ENCODE measurements at places on chromosomes 11 and 22. TPM values are rescaled to one million over a fixed set of nuclear protein-coding genes. Genes with fewer than 3 reads are reported as not detected.

DNA sequence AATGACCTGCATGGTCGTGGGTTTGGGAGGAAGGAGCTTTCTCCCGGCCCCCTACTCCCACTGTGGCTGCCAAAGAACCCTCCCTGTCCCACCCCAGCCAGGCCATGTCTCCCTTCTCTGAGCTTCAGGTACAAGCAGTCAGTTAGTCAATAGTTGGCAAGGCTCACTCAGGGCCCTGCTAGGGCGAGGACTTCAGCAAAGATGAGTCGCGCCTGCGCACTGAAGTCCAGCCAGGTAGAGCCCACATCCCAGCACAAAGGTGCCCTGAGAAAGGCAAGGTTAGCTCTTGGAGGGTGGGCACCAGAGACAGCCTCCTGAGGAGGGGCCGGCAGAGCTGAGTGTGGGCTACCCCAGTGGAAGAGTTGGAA, 11.1 kb downstream of the C11orf86 start:
- no peaks in the 10 kb centered on the region for H3K36me3 ChIP-seq
- no peak for DNase-seq
- H3K27me3 ChIP-seq: no peaks in the 10 kb centered on the region
- H3K27ac ChIP-seq: no peak overlapping the region
- H3K4me1 ChIP-seq: peaks cover 5% of the 10 kb centered on the region

Gene DBX1
- total RNA-seq: not detected

Gene OR51E2
- total RNA-seq: not detected

GRCh38 chr11:12090061-12090591, 20.3 kb upstream of the MICAL2 start:
- peaks cover 35% of the 10 kb centered on the region for H3K4me1 ChIP-seq
- no peak for DNase-seq
- H3K36me3 ChIP-seq: no peaks in the 10 kb centered on the region
- H3K27ac ChIP-seq: peak overlapping the region; percentile 85
- H3K4me3 ChIP-seq: no peak overlapping the region

DNA sequence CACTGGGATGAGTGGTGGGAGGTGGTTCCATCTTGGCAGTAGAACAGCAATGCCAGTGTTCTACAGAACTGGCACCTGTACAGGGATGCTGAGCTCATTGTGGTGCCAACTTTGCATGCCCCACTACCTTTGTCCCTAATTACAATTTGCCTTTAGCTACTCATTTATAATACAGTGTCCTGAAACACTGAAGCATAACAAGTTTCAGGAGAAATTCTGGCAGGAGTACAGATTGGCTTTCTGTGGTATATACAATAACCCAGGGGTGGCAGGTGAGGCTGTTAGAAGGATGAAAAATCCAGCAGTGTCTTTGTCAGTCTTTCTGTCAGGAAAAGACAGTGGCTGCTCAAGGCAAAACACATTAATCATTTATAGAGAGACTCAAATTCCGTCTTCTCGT, 240.3 kb downstream of the FAM76B start:
- no peaks in the 10 kb centered on the region for H3K27me3 ChIP-seq
- H3K27ac ChIP-seq: no peak overlapping the region
- H3K36me3 ChIP-seq: no peaks in the 10 kb centered on the region
- no peaks in the 10 kb centered on the region for H3K4me1 ChIP-seq
- H3K4me3 ChIP-seq: no peak overlapping the region
- DNase-seq: no peak

- no peak overlapping the region for H3K4me3 ChIP-seq
- H3K27ac ChIP-seq: no peak overlapping the region
- peaks cover 7% of the 10 kb centered on the region for H3K36me3 ChIP-seq
- H3K27me3 ChIP-seq: no peaks in the 10 kb centered on the region
- no peak for DNase-seq
Measured at GRCh38 chr11:6402061-6402470, 11.8 kb downstream of the SMPD1 start.

- no peak overlapping the region for H3K27ac ChIP-seq
- peaks cover 12% of the 10 kb centered on the region for H3K4me1 ChIP-seq
- no peaks in the 10 kb centered on the region for H3K36me3 ChIP-seq
- no peaks in the 10 kb centered on the region for H3K27me3 ChIP-seq
- no peak for DNase-seq
- H3K4me3 ChIP-seq: no peak overlapping the region
Measured at GRCh38 chr11:123178186-123178585, 16.9 kb downstream of the CLMP start.

DNA sequence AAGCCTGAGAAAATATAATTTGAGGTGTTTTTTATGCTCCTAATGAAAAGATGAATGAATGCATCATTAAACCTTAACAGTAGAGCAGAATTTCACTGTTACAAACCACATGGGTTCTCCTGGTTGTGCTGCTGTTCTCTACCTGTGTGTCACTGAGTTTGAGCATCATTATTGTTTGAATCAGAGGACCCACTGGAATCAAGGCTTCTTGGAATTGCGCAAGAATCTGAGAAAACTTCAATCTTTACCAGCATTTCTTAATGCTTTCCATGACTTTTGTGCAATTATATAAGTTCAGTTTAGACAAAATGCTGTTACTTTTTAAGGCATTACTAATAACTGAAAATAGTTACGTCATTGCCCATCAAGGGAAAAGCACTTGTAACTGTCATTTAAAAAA, 18.8 kb upstream of the RBX1 start:
- H3K4me3 ChIP-seq: no peak overlapping the region
- no peak for DNase-seq
- H3K4me1 ChIP-seq: no peaks in the 10 kb centered on the region

DNA sequence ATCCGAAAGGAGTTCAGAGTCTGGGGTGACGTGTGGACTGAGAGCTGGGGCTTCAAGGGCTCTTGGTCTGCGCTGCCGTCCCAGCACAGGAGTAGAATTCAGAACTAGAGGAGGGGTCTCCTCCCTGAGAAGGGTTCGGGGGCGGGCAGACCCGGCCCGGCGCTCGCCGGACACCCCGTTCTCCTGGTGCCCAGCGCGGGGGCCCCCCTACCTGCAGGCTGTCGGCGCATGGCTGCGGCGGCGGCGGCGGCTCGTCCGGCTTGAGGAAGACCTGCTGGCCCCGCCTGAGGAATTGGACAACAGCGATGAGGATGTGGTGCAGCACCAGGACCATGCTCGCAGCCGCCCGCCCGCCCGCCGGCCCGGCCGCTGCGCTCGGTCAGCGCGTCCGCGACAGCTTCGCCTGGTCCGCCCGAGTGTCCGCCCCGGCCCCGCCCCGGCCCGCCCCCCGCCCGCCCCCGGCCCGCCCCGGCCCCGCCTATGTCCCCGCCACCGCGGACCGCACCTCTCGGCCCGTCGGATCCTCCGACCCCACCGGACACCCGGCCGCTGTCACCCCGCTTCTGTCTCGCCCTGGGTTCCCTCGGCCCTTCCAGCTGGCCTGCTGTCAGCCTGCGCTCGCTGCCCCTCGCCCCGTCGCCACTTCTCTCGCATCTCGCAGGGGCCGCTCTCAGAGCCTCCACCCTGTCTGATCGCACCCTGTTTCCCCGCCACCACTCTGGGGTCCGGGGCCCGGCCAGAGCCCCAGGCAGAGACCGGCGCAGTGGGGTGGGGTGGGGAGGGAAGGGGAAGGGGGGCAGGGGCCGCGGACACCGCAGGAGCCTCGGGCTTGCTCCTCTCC, 32.0 kb downstream of the PDE2A start:
- H3K4me1 ChIP-seq: peaks cover 21% of the 10 kb centered on the region
- H3K36me3 ChIP-seq: no peaks in the 10 kb centered on the region
- H3K27ac ChIP-seq: no peak overlapping the region
- no peak for DNase-seq
- H3K4me3 ChIP-seq: peak overlapping the region; percentile 33

- no peaks in the 10 kb centered on the region for H3K27me3 ChIP-seq
- H3K4me1 ChIP-seq: peaks cover 11% of the 10 kb centered on the region
- no peaks in the 10 kb centered on the region for H3K36me3 ChIP-seq
Measured at GRCh38 chr11:121626507-121626875, 173.7 kb upstream of the SORL1-AS1 start.

Gene MMP1
- total RNA-seq: 9.5 TPM

DNA sequence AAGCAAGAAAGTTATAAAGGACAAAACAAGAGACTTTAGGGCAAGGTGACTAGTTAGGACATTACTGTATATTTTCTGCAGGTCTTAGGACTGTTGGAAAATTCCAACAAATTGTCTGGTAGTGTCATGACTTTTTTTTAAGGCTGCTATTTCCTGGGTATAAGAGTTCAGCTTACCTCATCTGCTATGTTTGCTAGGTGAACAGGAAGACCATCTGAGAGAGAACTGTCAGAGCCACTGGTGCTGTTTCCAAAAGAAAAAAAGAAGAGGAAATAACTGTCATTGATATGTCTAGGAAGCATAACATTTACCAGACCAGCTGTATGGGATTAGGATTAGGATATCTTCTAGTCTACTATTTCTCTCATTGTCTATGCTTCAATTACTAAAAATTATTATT, 26.3 kb upstream of the MTCH2 start:
- H3K4me1 ChIP-seq: no peaks in the 10 kb centered on the region
- no peaks in the 10 kb centered on the region for H3K27me3 ChIP-seq
- no peak overlapping the region for H3K27ac ChIP-seq
- DNase-seq: no peak
- H3K4me3 ChIP-seq: no peak overlapping the region

- H3K4me1 ChIP-seq: no peaks in the 10 kb centered on the region
- DNase-seq: peak; percentile 84
- H3K36me3 ChIP-seq: peaks cover 5% of the 10 kb centered on the region
- no peak within 1 kb of the TSS for H3K27ac ChIP-seq
- H3K4me3 ChIP-seq: no peak within 1 kb of the TSS
Measured at GRCh38 chr11:64759722-64760719, at the start of gene PYGM. TSS of gene PYGM (minus strand) at chr11:64759974. CDS start at chr11:64759898, 76 bp downstream.

GRCh38 chr22:38032681-38033521, 24.3 kb upstream of the PICK1 start:
- H3K27ac ChIP-seq: peak overlapping the region; percentile 72
- H3K36me3 ChIP-seq: no peaks in the 10 kb centered on the region
- H3K4me3 ChIP-seq: no peak overlapping the region
- peaks cover 18% of the 10 kb centered on the region for H3K4me1 ChIP-seq
- H3K27me3 ChIP-seq: no peaks in the 10 kb centered on the region
- DNase-seq: peak; percentile 43

Gene B3GAT3
- total RNA-seq: 46.2 TPM

- no peak overlapping the region for H3K4me3 ChIP-seq
- H3K27ac ChIP-seq: no peak overlapping the region
- H3K36me3 ChIP-seq: no peaks in the 10 kb centered on the region
- no peaks in the 10 kb centered on the region for H3K27me3 ChIP-seq
Measured at GRCh38 chr11:130220311-130221035, 60.9 kb downstream of the ST14 start.

- no peaks in the 10 kb centered on the region for H3K36me3 ChIP-seq
- no peak for DNase-seq
- no peak overlapping the region for H3K27ac ChIP-seq
- H3K4me1 ChIP-seq: no peaks in the 10 kb centered on the region
- H3K4me3 ChIP-seq: no peak overlapping the region
Measured at GRCh38 chr11:131693756-131694155, 323.3 kb downstream of the NTM start.

Gene ANO9
- 28.0 TPM for total RNA-seq

GRCh38 chr11:66371627-66372415, at the start of gene SLC29A2:
TSS of gene SLC29A2 (minus strand) at chr11:66371760. CDS start at chr11:66371591, 169 bp downstream.
- peak; percentile 84 for DNase-seq
- peak within 1 kb of the TSS; percentile 82 for H3K27ac ChIP-seq

DNA sequence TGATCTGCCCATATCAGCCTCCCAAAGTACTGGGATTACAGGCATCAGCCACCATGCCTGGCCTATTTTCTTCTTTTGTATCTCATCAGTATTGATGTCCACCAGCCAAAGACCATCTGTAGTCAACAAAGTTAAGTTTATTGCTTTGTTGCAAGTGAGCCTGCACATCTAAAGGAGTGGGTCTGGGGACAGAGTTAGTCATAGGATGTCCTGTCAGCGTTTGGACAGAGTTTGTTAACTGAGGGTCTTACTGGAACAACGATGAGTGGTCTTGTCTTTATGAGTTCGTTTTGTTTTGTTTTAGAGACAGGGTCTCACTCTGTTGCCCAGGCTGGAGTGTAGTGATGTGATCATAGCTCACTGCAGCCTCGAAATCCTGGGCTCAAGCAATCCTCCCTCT, 40.6 kb upstream of the SEPTIN5 start:
- no peak for DNase-seq
- H3K4me1 ChIP-seq: no peaks in the 10 kb centered on the region
- no peak overlapping the region for H3K4me3 ChIP-seq

Gene SCUBE1
- 4.6 TPM for total RNA-seq

Gene CCDC157
- total RNA-seq: 3.9 TPM

GRCh38 chr22:20523086-20523983, 15.9 kb downstream of the MED15 start:
- peaks cover 64% of the 10 kb centered on the region for H3K4me1 ChIP-seq
- no peak overlapping the region for H3K4me3 ChIP-seq
- H3K27ac ChIP-seq: no peak overlapping the region
- H3K27me3 ChIP-seq: no peaks in the 10 kb centered on the region

- H3K27me3 ChIP-seq: no peaks in the 10 kb centered on the region
- H3K27ac ChIP-seq: no peak overlapping the region
- no peaks in the 10 kb centered on the region for H3K4me1 ChIP-seq
Measured at GRCh38 chr11:15700456-15700855, 585.7 kb downstream of the INSC start.

DNA sequence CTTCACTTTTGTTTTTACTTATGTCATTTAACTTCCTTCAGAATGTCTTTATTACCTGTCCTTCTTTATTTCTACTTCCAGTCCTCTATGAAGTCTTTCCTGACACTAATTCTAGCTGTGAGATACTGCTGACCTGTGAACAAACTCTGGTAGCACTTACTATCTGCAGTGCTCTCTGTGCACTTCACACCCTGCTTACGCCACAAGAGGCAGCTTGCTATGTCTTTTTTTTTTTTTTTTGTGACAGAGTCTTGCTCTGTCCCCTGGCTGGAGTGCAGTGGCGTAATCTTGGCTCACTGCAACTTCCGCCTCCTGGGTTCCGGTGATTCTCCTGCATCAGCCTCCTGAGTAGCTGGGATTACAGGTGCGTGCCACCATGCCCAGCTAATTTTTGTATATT, 10.7 kb downstream of the STIM1 start:
- no peaks in the 10 kb centered on the region for H3K36me3 ChIP-seq
- peak; percentile 69 for DNase-seq
- peak overlapping the region; percentile 80 for H3K27ac ChIP-seq
- no peak overlapping the region for H3K4me3 ChIP-seq
- no peaks in the 10 kb centered on the region for H3K27me3 ChIP-seq

DNA sequence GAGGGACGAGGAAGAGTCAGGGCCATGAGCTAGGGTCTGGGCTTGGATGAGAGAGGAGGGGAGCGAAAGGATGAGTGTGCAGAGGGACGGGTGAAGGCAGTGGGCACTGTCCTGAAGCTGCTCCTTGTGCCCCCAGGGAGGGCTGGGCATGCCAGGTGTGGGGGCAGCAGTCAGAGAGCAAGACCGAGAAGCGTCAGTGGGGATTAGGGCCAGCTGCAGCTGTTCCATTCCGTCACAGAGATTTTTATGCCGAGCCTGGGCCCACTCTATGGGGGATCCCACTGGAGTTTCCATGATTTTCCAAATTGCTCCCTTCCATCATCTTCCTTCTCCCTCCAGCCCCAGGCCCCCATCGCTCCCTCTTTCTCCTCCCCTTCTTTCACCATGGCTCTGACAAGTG, 93.2 kb downstream of the NECTIN1 start:
- peaks cover 13% of the 10 kb centered on the region for H3K27me3 ChIP-seq
- DNase-seq: no peak
- no peak overlapping the region for H3K4me3 ChIP-seq
- H3K4me1 ChIP-seq: no peaks in the 10 kb centered on the region
- H3K27ac ChIP-seq: no peak overlapping the region

- no peak overlapping the region for H3K27ac ChIP-seq
- DNase-seq: no peak
- no peaks in the 10 kb centered on the region for H3K27me3 ChIP-seq
- no peaks in the 10 kb centered on the region for H3K4me1 ChIP-seq
- no peak overlapping the region for H3K4me3 ChIP-seq
Measured at GRCh38 chr11:134079317-134079716, 10.4 kb downstream of the JAM3 start.

Gene TP53AIP1
- not detected for total RNA-seq
